Suppressor macrophage treated with lipopolysaccharide for 4 hours (primary cell): ENCODE measurements at places on chromosomes 5 and 9.

DNA sequence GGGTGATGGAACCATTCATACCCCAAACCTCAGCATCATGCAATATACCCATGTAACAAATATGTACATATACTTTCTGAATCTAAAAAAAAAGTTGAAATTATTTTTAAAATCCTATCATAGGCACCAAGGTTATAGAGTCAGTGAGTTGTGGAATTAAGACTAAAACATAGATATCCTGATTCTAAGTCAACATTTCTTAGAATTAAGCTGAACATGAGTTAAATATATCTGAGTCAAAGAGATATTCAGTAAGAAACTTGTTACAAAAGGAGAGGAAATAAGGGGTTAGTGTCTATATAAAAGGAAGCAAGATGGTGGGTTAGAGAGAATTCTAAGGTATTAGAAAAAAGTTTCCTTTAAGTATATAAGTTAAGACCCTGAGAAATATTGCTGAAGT lies 89.9 kb downstream of the CCDC192 start:
- DNase-seq, result no peak

GRCh38 chr9:117723986-117724625 lies 19.9 kb downstream of the TLR4 start:
- peak; percentile 35 for DNase-seq

DNA sequence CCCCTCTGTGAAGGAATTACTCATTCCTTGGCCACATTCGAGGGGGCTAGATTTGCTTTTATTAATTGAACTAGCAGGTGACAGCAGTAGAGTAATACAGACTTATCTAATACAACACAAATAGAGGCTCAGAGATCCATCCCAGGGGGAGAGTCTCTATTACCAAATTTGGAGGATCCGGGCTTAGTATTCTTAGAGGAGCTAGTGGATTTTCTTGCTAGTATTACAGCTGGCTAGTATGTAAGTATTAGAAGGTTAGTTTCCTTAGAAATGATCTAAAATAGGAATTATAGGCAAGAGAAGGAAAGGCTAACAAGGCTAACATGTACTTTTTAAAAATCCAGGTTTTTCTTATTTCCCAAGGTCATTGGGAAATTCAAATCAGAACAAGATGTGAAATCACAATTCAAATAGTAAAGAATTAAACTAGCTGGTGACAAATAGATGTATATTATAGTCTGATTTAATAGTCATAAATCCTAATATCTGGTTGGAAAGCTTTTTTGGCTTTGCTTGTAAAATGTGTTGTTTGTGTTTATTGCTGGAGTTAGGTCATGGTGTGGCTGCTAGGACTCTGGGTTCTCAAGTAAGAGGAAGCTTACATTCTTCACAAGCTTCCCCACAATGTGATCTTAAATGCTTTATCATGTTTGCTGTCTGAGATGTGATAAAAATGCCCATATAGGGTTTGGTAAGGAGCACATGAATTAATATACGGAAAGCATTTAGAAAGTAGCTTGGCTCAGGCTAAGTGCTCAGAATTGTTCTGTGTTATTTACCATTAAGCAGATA lies 160.4 kb upstream of the MPDZ start:
- DNase-seq, result no peak

DNA sequence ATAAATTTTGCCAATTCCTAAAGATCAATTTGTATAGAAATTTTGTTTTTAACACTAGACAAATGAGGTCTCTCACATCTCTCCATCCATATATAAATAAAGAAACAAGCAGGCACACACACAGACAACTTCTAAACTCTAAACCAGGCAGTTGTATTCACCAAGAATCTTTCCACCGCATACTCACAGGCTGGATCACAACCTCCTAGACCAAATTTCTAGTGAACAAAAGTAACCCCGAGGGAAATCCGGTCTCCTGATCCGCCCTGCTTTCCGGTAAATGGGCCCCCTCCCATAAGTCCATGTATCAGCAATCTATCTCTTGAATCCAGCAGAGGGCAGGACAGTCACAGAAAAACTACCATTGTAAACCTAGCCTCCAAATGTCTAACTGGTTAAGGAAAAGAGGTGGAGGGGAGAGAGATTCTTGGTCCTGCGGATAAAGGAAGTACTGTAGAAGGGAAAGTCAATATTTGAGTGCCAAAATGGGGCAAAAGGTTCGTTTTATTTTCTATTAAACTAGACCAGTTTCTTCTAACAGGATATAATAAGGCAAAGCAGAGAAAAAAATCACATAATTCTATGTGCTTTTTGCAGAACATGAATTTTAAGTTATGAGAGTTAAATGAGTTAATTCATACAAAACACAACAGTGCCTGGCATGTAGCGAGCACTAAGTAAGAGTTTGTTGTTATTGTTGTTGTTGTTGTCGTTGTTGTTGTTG lies 4.8 kb upstream of the SMU1 start:
- peak; percentile 86 for DNase-seq

DNA sequence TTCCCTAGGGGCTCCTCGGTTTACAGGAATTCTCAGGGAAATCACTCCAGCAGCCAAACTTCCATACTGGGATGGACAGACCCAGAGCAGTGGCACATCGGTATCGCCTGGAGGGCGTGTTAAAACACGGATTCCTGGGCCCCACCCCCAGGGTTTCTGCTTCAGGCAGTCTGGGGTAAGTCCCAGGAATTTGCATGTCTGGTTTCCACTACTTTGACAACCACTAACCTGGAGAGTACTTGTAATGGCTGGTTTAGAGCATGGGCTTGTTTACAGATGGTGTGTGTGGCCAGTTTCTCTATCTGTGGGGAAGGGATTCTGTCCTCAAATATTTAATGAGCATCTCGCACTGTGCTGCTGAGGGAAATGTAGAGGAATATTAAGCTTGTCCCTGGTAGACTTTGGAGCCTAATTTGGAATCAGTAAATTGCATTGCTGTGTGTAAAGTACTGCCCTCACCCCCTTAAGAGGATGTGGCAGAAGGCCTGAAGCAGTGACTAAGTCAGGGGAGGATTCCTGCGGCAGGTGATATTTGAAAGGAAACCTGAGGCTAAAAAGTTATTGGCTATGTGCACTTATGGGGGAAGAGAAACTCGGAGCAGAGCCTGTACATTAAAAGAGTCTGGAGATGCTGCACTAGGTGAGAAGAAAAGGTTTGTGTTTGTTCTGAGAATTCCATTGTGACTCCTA lies 18.6 kb upstream of the TJP2 start:
- DNase-seq, result no peak

DNA sequence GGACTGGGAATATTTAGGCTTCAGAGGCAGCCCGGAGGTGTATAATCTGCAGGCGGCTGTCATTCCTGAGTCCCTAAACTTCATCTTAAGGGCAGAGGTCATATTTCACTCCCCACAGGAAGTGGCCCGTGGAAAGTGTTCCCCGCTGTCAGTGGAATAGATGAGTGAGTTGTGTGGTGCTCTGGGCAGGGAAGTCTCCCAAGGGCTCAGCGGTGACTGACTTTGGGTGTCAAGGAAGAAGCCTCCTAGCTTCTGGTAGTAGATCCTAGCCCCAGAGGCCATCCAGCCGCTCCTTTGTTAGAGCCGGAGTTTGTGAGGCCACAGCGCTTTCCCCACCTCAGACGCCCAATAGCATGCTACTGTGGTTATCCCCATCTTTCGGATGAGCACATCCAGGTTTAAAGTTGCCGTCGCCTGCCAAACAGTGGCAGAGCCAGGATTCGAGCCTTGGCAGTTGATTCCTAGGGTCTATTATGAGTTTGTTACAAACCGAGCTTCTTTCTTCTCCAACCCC lies 38.9 kb upstream of the TIFAB start:
- DNase-seq, result no peak

GRCh38 chr5:133083901-133084300 lies 32.1 kb downstream of the HSPA4 start:
- DNase-seq, result no peak

GRCh38 chr9:591292-591691 lies 250.2 kb upstream of the DMRT1 start:
- no peak for DNase-seq

DNA sequence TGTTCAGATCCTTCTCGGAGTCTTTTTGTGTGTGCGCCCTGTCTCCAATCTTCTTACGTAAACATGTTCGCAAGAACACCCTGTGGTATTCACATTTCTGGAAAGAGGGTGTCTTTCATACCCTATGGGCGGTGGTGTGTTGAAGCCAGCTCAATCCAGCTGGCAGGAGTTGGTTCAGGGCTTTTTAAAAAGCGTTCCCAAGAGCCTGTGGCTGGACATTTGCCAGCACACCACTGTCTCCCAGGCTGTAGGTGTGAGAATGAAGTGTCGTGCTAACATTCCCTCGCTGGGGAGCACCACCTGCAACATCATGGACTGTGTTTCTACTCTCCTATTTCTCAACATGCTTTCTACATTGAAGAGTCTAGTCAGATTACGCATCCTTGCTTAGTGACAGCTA lies 51.7 kb downstream of the S1PR3 start:
- no peak for DNase-seq

- DNase-seq, result no peak
Observed at GRCh38 chr9:98465799-98466198, 210.3 kb upstream of the TBC1D2 start.

DNA sequence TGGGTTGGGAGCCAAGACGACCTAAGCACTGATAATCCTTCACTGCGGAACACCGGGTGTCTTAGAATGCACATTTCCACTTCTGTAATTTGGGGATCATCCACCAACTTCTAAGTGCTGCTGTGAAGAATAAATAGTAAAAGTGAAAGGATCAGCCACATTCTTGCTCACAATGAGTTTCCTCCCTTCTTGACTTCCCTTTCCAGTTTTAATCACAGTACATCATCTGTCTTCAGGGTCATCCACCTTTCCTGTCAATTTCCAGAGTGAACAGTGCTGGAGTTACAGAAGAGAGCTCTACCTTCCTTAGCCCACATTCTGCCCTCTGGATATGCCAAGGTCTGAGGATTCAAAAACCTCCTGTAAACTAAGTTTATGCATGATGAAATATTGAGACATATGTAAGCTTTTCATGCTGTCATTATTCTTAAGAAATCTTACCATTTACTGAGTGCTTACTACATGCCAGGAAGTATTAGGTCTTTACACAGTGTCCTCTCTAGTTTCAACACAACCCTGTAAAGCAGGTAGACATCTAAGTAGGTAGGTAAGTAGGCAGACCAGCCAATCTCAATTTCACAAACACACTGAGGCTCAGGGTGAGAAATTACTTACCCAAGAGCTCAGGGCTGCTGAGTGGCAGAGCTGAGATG lies 105.2 kb downstream of the CDK5RAP2 start:
- DNase-seq, result peak; percentile 64

DNA sequence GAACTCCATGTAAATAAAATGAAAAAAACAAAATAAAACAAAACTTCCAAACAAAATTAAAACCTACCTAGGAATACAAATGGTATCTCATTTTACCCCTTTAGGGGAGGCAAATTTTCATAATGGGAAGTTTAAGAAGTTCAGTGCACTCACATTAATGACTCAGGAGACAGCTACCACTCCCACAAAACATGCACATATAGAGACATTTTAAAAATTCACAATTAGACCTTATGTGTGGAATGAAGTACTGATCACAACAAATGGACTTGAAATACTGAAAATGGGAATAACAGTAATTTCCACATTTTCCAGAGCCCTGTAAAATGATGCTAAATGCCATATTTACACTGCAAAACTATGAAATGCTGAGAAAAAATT lies 91.8 kb downstream of the FANCC start:
- no peak for DNase-seq

DNA sequence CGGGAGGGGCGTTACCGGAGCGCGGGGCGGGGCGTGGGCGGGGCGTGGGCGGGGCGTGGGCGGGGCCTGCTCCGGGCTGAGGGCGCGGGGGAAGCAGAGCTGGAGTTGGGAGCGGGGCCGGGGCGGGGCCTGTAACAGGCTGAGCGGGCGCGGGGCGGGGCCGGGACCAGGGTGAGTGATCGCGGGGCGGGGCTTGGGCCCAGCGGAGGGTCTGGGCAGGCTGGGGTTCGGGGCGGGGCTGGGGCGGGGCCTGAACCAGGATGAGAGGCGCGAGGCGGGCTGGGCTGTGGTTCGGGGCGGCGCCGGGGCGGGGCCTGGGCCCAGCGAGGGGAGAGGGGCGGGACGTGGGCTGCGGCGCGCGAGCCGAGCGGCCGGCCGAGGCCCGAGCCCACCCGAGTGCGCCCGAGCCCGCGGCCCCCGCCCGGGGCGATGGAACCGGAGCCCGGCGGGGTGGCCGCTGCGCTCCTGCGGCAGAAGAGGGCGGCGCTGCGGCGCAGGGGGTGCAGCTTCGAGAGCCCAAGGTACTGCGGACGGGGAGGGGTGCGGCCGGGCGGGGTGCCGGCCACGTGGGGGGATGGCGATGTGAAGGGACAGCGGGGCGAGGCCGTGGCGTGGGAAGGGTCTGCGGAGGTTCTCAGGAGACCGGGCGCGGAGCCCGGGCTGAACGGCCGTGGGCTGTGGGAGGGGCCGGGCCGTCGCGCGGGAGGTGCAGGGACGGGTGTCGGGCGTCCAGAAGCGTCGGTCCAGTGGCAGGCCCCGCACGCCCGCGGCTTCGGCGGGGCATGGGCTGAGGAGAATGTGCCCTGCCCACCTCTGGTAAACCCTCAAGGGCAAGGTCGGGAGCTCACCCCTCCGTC lies 39.5 kb upstream of the GARNL3 start:
- DNase-seq, result peak; percentile 95

DNA sequence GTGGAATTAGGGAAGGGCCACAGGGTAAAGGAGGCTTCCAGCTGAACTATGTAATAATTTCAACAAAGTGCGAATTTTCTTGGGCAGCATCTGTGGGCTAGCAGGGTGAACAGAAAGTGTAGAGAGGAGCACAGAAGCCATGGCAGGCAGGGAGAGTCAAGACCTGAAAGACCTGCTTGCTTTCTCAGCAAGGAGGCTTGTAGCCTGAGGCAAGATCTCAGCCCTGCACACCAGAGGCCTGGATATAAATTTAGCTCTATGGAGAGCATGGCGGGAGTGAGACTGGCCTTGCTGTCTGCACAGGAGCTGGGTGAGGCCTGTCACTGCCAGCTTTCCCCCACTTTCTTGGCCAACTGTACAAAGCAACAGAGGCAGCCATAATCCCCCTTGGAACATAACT lies 32.1 kb upstream of the SH3TC2 start:
- DNase-seq, result no peak

- peak; percentile 66 for DNase-seq
Observed at GRCh38 chr5:68519143-68519542, 303.6 kb downstream of the PIK3R1 start.

GRCh38 chr5:43041669-43042175 lies 1.6 kb upstream of the ANXA2R start:
- DNase-seq, result peak; percentile 92

DNA sequence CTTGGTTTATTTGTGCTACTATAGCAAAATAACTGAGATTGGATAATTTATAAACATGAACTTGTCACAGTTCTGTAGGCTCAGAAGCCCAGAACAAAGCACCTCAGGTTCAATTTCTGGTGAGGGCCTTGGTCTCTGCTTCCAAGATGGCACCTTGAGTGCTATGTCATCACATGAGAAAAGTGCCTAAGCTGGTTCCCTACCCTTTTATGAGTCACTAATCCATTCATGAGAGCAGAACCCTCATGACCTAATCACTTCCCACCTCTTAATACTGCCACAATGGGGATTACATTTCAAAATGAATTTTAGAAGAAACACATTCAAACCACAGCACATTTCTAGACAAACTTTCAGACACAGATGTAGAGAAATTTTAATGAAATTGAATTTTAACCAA lies 98.2 kb upstream of the PRSS3 start:
- DNase-seq, result peak; percentile 18

GRCh38 chr9:110179734-110180133 lies 28.2 kb downstream of the C9orf152 start:
- no peak for DNase-seq

- DNase-seq, result no peak
Observed at GRCh38 chr9:10946676-10947410, 334.0 kb upstream of the PTPRD start.
